ENCODE measurements at places on chromosomes 5 and 9. TPM values are rescaled to one million over a fixed set of nuclear protein-coding genes. Genes with fewer than 3 reads are reported as not detected.

GRCh38 chr5:10652606-10653005, 88.7 kb downstream of the ANKRD33B start:
- no peaks in the 10 kb centered on the region for H3K27me3 ChIP-seq
- no peak overlapping the region for H3K27ac ChIP-seq
- DNase-seq = no peak
- H3K4me1 ChIP-seq = no peaks in the 10 kb centered on the region
- H3K4me3 ChIP-seq = no peak overlapping the region

PCDHGA8 gene
- 0.48 TPM for total RNA-seq

- no peak overlapping the region for H3K4me3 ChIP-seq
- no peaks in the 10 kb centered on the region for H3K36me3 ChIP-seq
- no peaks in the 10 kb centered on the region for H3K4me1 ChIP-seq
Measured at GRCh38 chr9:92384375-92384774, 20.0 kb downstream of the OGN start.

DNA sequence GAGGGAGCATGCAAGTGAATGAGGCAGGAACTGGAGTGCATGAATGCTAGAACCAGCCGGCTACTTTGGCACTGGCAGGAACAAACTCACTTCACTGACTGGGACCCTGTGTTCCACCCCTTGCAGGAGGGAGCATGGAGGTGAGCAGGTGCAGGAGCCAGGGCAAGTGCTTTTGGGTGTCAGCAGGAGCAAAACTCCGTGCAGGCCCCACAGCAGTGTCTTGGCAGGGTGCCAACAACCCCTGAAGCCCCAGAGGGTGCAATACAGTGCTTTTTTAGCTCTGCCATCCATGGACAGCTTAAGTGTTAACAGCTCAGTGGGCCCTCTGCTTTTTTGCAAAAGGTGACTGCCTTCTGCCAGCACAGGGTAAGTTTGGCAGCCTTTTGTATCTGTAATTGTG, 245.8 kb upstream of the PCSK5 start:
- no peak overlapping the region for H3K4me3 ChIP-seq
- H3K27me3 ChIP-seq = no peaks in the 10 kb centered on the region
- no peaks in the 10 kb centered on the region for H3K36me3 ChIP-seq
- no peaks in the 10 kb centered on the region for H3K4me1 ChIP-seq

GAS1 gene
- 2.4 TPM for total RNA-seq

ADGRV1 gene
- total RNA-seq = 5.1 TPM

- H3K4me3 ChIP-seq = no peak overlapping the region
- no peaks in the 10 kb centered on the region for H3K4me1 ChIP-seq
- no peak overlapping the region for H3K27ac ChIP-seq
- peak; percentile 52 for DNase-seq
- H3K27me3 ChIP-seq = no peaks in the 10 kb centered on the region
Measured at GRCh38 chr5:154729613-154730012, 25.6 kb upstream of the LARP1 start.

DNA sequence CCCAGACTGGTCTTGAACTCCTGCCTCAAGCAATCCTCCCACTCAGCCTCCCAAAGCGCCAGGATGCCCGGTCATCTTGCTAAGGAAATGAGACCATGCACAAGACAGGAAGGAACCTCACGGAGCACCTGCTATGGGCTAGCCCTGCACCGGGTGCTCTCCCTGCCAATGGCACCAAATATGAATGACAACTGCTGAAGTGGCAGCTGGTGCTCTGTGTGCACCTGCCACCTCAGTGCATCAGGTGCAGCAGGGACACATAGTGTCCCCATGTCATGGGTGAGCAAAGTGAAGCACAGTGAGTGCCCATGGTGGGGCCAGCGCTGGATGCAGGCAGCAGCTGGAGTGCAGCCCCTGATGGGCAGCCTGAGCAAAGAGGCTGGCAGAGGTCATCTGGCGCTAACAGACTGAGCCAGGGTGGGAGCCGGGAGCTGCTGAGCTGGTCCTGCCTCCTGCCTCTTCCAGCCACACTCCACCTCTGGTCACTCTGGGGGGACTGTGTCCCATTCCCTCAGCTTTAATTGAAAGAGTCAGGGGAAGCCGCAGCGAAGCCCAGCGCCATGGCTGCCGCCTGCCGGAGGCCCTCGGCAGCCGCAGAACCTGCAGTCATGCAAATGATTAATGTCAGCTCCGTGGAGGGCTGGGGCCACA, 46.4 kb downstream of the BARX1 start:
- H3K4me3 ChIP-seq = no peak overlapping the region
- H3K27me3 ChIP-seq = no peaks in the 10 kb centered on the region
- H3K36me3 ChIP-seq = no peaks in the 10 kb centered on the region
- H3K27ac ChIP-seq = no peak overlapping the region

NKD2 gene
- 0.94 TPM for total RNA-seq

TMEM174 gene
- not detected for total RNA-seq

DNA sequence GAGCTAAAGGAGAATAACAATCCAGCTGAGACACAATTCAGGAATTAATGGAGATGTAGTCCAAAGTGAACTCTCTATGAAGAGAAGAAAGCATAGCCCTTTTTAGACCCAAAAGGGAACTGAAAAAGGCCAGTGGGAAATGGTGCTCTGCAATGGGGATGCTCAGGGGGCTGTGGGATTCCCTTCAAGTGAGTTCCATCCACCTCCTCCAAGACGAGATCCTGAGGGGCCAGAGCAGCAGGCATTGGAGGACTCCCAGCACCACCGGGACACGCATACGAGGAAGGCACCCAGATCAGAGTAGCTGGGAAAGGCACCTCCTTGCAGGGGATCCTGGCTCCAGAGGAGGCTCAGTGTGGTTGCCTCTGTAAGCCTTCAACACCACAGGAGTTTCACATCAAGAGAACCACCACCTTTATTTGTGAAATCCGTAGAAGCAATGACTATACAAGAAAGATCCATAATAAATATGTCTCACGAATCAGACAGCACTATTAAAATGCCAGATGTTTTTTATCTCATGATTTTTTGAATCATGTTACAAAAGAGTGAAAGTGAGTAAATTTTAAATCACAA, 288.2 kb downstream of the MED10 start:
- H3K36me3 ChIP-seq = no peaks in the 10 kb centered on the region
- no peak for DNase-seq
- H3K27me3 ChIP-seq = no peaks in the 10 kb centered on the region
- H3K4me1 ChIP-seq = no peaks in the 10 kb centered on the region
- H3K4me3 ChIP-seq = no peak overlapping the region

DNA sequence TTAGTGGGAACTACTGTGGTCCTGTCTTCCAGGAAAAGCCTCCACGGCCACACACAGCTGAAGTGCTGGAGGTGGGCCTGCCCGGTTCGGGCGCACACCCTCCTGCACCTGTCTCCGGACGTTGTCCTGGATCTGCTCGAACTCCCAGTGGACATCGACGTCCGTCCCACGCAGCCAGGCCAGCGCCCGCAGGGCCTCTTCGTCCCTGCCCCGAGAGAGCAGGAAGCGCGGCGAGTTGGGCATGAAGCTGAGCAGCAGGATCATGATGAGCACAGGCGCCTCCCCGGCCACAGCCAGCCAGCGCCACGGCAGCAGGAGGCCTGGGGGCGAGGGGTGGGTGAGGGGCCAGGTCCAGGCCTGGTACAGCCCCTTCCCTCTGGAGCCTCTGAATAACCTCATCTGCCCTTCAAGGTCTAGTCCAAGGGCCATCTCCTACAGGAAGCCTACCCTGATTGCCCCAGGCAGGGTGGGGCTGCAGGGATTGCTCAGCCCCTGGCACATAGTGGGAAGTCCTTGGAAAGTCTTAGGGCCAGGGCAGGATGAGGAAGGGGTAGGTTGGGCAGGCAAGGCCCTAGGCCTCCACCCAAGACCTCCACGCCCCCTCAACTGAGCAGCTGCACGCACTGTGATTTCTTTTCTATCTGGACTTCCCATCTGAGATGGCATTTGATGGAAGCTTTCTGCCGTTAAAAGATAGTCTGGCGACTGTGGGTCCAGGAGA, 3.4 kb downstream of the SLC2A6 start:
- no peak for DNase-seq
- peaks cover 15% of the 10 kb centered on the region for H3K4me1 ChIP-seq
- H3K27ac ChIP-seq = no peak overlapping the region
- H3K4me3 ChIP-seq = no peak overlapping the region

- no peak overlapping the region for H3K27ac ChIP-seq
- no peak for DNase-seq
- H3K36me3 ChIP-seq = no peaks in the 10 kb centered on the region
- no peaks in the 10 kb centered on the region for H3K27me3 ChIP-seq
Measured at GRCh38 chr9:19682397-19682796, 106.4 kb downstream of the SLC24A2 start.

RANBP17 gene
- 7.9 TPM for total RNA-seq

All from colonic mucosa (tissue), 4 donors.